ENCODE measurements at places on chromosomes 7 and 10. TPM values are rescaled to one million over a fixed set of nuclear protein-coding genes. Genes with fewer than 3 reads are reported as not detected.

Gene AIMP2
- 97.2 TPM for total RNA-seq

DNA sequence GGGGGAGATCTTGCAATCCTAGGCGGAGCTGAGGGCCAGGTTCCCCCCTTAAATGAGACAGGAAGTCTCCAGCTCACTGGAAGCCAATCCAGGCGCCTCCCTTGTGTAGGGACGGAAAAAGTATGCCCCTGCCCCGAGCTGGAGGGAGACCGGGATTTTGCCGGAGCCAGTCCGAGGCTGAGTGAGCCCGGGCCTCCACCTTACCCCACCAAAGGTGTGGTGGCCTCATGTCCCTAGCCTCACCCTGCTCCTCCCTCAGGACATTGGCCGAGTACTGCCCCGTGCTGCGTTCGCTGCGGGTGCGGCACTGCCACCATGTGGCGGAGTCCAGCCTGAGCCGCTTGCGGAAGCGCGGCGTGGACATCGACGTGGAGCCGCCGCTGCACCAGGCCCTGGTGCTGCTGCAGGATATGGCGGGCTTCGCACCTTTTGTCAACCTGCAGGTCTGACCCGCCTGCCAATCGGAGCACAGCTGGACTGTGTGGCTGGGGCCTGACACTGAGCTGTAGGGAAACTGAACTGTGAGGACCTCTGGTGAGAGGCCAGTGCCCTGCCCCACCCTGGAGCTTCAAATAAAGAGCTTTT is 2.0 kb downstream of the FBXL15 start:
- DNase-seq: no peak

DNA sequence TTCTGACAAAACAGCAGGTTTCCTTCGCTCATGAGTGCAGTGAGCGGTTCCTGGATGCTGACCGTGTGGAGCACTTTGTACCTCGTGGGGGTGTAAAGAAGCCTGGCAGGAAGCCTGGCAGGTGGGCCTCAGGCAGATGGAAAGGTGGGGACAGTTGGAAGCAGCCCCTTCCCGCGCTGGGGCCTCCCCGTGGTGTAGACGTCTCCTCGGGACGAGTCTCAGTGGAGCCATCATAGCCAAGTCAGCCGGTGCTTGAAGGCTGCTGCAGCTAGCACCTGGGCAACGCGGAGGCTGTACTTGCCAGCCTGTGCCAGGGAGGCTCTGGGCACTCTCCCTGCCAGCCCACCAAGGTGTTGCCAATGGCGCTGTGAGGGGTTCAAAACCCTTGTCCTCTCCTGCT is 154.5 kb downstream of the WDR37 start:
- DNase-seq: no peak

DNA sequence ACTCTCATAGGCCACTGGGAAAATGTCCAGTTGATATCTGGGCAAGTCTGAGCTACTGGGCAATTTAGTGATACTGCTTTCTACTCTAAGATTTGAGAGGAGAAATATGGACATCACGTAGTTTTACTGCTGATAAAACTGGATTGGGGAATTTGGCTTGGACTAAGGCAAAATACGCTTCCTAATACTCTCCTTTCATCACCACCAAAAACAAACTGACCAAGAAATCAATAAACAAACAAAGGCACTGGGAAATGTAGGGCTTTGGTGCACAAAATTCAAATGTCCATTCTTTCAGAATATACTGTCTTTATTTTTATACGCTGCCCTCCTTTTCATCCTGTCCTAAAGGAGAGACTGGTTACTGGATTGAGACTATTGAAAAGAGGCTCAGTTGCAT is 145.1 kb upstream of the SP8 start:
- no peak for DNase-seq

GRCh38 chr10:35639021-35639727 is 2.9 kb downstream of the FZD8 start:
- DNase-seq: no peak

Gene GTF2I
- 130 TPM for total RNA-seq

Gene FIS1
- total RNA-seq: 210 TPM

GRCh38 chr10:70962686-70963085 is 74.3 kb upstream of the PCBD1 start:
- DNase-seq: no peak

Gene AP1S1
- total RNA-seq: 256 TPM

Gene CACNA2D1
- total RNA-seq: not detected

DNA sequence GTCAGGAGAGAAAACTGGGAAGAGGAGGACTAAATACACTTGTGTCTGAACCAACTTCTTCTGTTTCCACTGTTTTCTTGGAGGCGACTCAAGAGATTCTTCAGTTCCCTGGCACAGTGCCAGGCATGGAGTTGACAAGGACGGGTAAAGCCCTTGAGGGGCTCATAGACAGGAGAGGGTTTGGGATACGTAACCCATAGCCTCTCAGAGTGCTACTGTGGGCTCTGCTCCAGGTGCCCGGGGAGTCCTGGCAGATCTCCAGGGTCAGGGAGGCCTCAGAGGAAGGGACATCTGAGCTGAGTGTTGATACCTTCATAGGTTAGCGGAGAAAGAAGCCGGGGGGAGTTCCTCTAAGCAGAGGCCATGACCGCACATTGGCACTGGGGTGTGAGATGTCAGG is 42.0 kb downstream of the GALNT17 start:
- DNase-seq: no peak

Gene FOXI2
- total RNA-seq: not detected

DNA sequence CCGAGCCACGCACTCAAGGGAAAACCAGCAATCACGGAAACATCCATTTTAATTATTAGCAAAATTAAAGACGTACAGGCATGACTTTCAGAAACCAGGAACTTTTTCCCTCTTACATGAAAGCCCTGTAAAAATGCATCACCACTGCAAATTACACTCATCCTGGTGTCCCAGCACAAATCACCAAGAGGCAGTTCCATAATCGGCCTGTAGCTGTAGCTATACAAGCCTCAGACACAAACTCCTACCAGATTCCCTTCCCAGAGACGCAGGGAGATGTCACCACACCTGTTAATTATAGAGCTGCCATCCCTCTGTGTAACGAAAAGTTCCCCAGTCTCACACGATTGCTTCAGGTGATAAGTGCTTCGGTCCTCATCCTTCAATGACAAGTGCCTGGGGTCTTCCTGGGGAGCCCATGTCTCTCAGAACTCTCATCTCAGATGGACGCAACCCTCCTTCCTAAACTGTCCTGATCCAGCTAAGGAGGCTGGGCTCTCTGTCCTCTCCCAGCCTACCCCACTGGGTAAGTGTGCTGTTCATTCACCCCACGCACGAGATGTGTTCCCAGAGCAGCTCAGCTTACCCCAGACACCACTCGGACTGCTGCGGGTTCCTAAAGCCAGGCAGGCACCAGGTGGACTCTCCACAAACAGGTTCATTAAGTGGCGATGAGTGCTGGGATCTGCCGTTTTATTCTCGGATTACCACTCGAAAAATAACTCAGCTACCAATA is 5.9 kb downstream of the FGFR2 start:
- no peak for DNase-seq

Gene LLCFC1
- total RNA-seq: not detected

All from Karpas-422 (cell line).